ENCODE measurements at places on chromosomes 5 and 9.

DNA sequence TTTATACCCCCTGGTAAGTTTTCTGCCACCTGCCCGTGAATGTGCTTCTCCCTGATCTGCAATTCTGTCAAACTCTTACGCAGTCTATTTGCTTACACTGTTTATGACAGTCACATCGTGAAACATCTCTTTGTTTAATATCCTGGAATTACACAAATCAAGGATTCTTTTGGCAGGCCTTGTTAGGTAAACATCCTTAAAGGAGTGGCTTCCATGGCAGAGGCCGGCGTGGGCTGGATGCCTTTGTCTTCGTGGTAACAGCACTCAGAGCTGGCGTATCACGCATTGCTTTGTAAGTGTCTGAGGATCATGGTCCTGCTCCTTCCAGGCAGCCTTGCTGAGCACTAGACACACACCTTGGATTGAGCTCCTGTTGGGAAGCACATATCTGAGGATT lies 145.7 kb downstream of the IRX1 start:
- no peak for DNase-seq

- DNase-seq, result no peak
These were observed 115.7 kb downstream of the MAN2A1 start for GRCh38 chr5:109805472-109805871.

GRCh38 chr9:137192859-137193258 lies 4.4 kb downstream of the SSNA1 start:
- DNase-seq, result no peak

DNA sequence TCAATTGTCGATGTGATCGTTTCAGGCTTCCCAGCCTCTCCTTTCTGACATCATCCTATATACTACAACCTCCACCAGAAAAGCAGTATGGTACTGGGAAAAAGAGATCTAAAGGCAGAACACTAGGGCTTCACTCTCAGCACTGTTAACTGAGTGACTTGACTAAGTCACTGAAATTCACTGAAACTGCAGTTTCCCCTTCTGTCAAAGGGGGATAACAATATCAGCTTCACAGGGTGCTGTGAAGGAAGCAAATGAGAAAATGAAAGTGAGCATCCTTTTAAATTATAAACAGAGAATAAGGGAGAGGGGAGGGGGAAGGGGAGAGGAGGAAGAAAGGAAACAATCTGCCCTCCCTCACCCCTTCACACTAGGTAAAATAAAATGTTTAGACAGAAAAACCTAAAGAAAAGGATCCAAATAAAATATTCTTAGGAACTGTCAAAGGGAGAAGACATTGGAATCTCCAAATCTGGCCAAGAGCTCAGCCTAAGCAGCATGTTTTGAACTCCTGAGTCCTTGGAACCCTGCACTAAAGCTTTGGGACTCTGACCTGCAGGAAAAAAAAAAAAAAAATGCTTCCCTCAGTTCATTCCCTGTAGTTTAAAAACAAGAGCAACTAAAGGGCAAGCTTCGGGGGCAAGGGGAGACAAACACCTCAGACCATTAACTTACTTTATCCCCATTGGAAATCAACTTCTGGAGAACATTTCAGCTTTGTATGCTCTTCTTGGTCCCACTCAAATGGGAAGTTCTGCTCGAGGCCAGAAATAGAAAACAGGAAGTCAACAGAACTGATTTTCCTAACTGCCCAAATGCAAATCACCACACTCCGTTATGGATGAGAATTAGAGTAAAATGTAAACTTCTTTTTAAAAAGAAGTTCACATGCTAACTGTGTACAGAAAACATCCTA lies 178.3 kb downstream of the DEPDC1B start:
- DNase-seq, result no peak

DNA sequence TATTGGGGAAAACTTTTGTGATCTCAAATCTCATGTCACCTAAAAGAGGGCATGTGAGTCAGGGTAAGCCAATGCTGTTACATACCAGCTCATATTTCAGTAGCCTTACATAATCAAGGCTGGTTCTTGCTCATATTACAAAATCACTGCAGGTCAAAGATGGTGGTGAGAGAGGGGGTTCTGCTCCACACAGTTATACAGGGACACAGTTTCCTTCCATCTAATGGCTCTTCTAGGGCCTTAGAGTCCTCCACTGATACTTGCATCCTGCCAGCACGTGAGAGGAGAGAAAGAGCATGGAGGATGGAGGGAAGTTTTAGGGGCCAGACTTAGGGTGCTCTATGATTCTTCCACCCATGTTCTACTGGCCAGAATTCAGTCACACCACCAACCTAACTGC lies 130.0 kb downstream of the LIFR start:
- DNase-seq, result no peak

GRCh38 chr5:6194906-6195612 lies 183.3 kb downstream of the MED10 start:
- no peak for DNase-seq

DNA sequence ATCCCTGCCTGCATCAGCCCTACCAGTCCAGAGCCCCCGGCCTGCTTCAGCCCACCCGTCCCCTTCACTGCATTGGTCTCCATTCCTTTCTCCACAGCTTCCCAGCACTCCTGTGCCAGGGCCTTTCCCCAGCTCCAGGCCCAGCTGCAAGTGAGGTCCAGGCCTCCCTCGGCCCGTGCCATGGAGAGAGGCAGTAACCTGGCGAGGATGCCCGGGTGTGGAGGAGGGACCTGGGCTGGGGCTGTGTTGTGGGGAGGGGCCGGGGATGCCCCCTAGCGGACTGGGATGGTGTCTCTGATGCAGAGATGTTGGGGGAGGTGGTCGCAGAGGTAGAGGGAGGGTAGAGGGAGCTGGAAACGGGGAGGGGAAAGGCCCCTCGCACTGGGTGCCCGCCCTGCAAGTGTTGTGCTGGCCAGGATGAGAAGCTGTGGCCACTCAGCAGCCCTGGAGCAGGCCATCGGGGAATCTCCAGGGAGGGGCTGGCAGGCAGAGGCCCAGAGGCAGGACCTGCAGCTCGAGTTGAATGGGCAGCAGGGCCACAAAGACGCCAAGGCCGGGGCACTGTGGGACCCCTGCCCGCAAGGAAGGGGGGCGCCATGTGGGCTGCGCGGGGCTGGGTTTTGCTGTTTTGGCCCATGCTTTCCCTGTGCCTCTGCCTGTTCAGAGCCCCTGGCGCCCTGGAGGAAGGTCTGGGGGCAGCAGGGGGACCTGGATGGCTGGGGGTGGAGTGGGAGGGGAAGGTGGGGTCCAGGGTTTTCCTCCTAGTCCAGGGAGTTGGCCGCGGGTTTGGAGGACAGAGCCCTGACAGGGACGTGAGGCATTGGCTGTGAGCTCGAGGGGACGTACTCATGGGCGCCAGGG lies 26.0 kb upstream of the NKD2 start:
- no peak for DNase-seq

Data from activated effector memory CD4-positive, alpha-beta T cell treated with Interleukin-2 at 50 U/mL for 16 hours (primary cell).